Ascending aorta (tissue), 2 donors: ENCODE measurements at places on chromosomes 12 and 14. TPM values are rescaled to one million over a fixed set of nuclear protein-coding genes. Genes with fewer than 3 reads are reported as not detected.

DNA sequence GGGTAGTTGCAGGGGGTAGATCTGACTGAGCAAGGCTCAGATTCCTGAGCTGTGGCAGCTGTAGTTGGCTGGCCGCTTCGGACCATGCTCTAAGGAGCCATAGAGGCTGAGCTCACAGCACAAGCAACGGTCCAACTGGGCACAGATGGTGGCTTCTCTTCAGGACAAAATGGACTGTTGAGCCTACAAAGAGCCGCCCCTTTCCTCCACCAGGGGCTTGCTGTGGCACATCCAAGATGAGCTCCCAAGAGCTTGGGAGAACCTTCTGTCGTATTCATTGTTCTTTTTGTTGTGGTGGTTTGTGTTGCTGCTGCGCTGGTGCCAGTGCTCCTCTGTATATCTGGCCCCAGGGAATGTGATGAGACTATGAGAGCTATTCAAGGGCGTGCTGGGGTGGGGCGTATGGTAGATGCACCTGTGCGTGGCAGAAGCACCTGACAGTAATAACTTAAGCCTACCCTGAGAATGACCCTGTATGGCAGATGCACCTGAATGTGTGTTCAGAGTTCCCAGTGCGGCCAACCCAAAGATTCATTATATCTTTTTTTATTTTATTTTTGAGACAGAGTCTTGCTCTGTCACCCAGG, 17.8 kb upstream of the LGALS3 start:
- DNase-seq: no peak

GRCh38 chr12:123690191-123690840, 19.4 kb downstream of the TCTN2 start:
- no peak for DNase-seq

GRCh38 chr12:125467363-125467762, 402.1 kb downstream of the AACS start:
- no peak for DNase-seq

DNA sequence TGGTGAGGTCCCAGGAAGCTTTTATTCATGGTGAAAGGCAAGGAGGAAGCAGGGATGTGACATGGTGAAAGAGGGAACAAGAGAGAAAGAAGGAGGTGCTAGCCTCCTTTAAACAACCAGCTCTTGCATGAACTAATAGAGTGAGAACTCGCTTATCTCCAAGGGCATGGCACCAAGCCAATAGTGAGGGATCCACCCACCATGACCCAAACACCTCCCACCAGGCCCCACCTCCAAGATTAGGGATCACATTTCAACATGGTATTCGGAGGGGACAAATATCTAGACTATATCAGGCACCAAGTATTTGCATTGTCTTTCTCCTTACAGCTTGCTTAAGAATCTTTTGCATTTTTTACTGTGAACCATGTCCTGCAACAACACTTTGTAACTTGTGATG, 91.9 kb upstream of the DHRS4 start:
- no peak for DNase-seq

GRCh38 chr14:37114002-37114401, 58.4 kb downstream of the SLC25A21 start:
- no peak for DNase-seq

- no peak for DNase-seq
Measured at GRCh38 chr12:120855823-120856588, 48.2 kb downstream of the SPPL3 start.

DNA sequence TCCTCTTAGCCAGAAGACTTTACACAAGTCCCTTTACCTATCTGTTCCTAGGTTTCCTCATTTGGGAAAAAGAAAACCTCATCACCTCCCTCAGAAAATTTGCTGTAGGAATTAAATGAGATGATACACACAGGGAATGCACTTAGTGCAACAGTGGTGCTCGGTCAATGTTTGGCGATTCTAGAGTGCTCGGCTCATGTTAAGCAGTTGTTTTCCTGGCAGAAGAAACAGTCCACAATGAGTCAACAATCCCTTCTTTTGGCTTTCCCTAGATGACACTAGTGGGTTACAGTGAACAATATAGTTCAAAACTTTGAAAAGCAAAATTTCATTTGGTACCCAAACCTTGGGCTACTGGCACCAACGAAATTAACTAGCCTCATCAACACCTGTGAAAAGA, 3.9 kb upstream of the TMEM233 start:
- DNase-seq: no peak

DNA sequence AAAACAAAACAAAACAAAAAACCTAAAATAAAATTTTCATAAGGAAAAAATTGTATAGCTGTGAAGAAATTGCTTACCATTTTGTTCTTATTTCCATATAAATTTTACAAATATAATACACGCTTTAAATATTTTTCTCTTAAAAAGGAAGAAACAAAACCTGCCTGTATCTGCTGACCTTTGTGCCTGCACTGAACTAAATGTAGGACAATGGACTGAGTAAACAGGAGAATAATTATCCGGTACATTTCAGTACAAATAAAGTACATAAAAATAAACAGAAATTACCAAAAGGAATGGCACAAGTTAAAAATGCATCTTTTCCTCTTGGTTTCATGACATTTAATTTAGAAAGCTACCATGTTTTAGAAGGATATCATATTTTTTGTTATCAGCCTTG, 112.3 kb downstream of the DNAI7 start:
- no peak for DNase-seq

DNA sequence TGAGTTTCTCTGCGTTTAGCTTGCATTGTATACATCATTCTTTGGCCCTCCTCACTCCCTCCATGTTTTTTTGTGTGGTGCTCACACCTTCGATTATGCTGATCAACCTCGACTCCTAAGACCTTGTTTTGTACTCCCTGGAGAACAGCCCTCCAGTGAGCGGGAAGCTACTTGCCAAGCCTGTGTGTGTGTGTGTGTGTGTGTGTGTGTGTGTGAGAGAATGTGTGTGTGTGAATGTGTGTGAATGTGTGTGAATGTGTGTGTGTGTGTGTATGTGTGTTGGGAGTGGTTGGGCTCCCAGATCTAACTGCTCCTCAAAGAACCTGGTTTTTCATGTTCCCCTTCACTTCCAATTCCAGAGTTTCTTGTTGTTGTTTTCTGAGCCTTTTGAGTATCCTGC, 6.0 kb downstream of the NYNRIN start:
- no peak for DNase-seq

- peak; percentile 63 for DNase-seq
Measured at GRCh38 chr14:68819260-68819691, 26.4 kb upstream of the ZFP36L1 start.

- DNase-seq: no peak
Measured at GRCh38 chr14:77647853-77648252, 31.4 kb upstream of the SPTLC2 start.

- DNase-seq: no peak
Measured at GRCh38 chr12:53279283-53279869, 11.3 kb downstream of the ESPL1 start.

- peak; percentile 79 for DNase-seq
Measured at GRCh38 chr12:546920-547845, 87.4 kb downstream of the B4GALNT3 start.

- DNase-seq: no peak
Measured at GRCh38 chr14:21275261-21275858, 4.5 kb upstream of the RPGRIP1 start.

- no peak for DNase-seq
Measured at GRCh38 chr14:86604561-86604960, 1074.6 kb downstream of the FLRT2 start.

GRCh38 chr14:29271669-29272068, 505.1 kb downstream of the FOXG1 start:
- no peak for DNase-seq

DNA sequence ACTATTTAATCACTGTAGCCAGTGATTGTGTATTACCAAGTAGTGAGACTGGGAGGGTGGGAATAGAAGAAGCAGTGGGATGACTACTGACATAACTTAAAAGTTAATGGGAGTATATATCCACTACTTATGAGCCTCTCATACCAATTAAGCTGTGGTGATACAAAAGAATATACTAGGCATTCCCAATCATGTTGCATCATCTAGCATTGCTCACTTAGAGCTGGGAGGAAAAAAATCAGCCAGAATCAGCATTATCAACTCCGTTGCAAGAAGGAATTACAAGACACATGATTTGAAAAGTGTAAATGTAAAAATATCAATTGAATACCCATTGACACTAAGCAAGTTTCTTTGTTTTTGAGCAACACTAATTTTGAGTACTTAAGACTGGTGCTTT, 745 bp upstream of the PPP1R36 start:
- DNase-seq: no peak

SCYL2 gene
- total RNA-seq: 11.6 TPM

LTB4R gene
- total RNA-seq: 3.6 TPM

IGF1 gene
- total RNA-seq: 73.5 TPM

PLEKHA5 gene
- total RNA-seq: 11.8 TPM
